PC-3 (cell line): ENCODE measurements at places on chromosomes 4 and X.

DNA sequence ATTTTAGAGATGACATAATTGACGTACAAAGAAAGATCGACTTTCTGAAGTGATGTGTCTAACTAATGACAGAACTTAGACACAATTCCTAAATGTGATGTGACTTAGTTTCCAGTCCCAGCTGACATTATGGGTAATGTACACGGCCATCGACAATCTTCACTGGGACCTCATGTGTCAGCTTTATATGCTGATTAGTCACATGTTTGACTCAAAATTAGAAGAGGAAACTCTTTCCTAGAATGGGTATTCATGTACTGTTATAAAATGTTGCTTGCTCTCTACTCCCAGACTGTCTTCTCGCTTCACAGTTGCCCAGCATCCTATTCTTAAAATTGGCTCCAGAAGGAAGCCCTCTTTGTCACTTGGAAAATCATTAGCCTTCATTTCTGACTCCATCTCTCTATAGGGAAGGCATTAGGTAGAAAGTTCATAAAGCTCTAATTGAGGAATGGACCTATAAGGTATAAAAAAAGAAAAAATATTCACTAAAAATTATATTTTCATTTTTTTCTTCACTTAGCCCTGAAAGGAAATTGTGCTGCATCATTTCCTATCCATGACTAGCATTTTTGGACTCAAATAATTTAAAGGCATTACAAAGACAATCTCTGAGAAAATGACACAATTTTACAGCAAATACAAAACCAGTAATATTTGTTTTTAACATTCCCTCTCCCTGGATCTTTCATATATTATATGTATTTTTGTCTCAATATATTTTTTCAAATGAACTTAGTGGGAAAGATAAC lies 554.6 kb downstream of the INPP4B start:
- DNase-seq = no peak

- DNase-seq = peak; percentile 76
These were observed 36.5 kb downstream of the TXLNG start for GRCh38 chrX:16822723-16823122.

DNA sequence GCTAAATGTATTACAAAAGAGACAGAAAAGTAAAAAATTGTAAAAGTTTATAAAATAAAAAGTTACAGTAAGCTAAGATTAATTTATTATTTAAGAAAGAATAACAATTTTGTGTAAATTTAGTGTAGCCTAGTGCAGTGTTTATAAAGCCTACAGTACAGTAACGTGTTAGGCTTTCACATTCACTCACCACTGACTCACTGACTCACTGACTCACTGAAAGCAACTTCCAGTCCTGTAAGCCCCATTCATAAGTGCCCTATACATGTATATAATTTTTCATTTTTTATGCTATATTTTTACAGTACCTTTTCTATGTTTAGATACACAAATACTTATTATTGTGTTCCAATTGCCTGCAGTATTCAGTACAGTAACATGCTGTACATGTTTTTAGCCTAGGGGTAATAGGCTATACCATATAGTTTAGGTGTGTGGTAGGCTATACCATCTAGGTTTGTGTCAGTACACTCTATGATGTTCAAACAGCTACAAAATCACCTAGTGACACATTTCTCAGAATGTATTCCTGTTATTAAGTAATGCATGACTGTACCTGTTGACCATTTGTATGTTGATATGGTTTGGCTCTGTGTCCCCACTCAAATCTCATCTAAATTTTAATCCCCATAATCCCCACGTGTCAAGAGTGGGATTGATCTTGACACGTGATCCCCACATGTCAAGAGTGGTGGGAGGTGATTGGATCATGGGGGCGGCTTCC lies 57.9 kb downstream of the CFAP299 start:
- peak; percentile 74 for DNase-seq

- DNase-seq = no peak
These were observed 450.6 kb upstream of the RASGEF1B start for GRCh38 chr4:81922313-81922712.

DNA sequence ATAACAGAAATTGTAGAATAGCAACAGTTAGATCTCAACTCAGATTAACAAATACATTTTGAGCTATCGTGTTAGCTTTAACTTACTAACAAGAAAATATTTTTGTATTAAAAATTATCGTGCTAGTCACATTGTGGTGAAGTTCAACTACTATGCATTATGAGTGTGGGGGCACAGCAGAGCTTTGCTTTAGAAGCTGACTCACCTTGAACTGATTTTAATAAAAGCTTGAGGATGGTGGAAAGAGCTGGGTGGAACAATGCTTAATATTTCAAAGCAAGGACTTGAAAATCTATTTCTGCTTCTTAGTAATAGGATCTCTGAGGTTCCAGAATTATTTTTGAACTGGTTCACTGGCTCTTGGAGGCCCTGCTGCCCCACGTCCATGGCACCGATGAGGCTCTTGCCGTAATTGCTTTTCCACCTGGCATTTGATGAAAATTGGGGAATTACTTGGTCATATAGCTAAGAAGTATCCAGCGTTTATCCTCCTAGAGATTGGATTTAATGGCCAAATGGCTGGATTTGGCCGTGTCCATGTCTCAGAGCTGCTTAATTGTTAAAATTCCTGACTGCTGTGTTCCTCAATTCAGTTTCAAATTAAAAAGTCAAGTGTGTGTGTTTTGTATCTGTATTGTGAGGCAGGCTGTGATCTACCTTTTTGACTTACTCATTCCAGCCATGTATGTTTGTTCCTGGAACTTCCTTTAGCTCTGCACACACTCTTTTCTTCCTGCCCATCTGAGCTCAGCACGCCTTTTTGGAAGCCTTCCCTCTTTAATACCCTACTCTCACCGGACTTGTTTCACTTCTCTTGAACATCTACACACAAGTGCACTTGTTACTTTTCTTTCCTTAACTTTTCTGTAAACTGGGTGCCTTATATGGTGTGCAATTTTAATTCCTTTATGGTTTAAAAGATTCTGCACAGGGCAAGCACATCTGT lies 66.6 kb upstream of the LIMCH1 start:
- DNase-seq = peak; percentile 39

GRCh38 chr4:15020502-15021286 lies 18.4 kb downstream of the CPEB2 start:
- no peak for DNase-seq

- DNase-seq = no peak
These were observed 79.2 kb upstream of the NALF2 start for GRCh38 chrX:69424910-69425309.

GRCh38 chrX:153861151-153861550 lies 24.8 kb downstream of the L1CAM start:
- DNase-seq = no peak

DNA sequence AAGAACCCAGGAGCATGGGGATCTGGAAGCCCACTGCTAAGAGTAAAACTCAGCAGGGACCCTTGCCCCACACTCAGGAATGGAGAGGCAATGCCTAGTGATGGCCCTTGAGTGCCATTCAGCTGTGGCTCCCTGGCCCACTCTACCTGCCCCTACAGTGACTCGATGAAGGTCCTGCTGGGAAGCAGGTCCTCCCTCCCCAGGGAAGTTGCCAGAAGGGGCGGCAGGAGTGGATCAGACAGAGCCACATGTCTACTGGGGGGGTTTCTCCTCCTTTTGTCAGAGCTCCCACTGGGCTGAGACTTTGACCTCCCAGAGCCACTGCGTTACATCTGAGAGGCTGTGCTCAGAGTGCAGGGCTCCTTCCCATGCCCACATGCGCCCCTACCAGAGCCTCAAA lies 1.2 kb downstream of the SLC10A3 start:
- DNase-seq = no peak

- no peak for DNase-seq
These were observed 7.3 kb upstream of the SH3BP2 start for GRCh38 chr4:2785613-2786012.

- no peak for DNase-seq
These were observed 44.3 kb downstream of the BMPR1B start for GRCh38 chr4:94802091-94802490.

GRCh38 chr4:32022071-32022470 lies 1301.9 kb downstream of the PCDH7 start:
- peak; percentile 52 for DNase-seq

- no peak for DNase-seq
These were observed 56.4 kb upstream of the HHIP start for GRCh38 chr4:144589512-144589911.

GRCh38 chrX:136780241-136780640 lies 491 bp downstream of the ARHGEF6 start:
- DNase-seq = no peak

GRCh38 chrX:115895678-115896329 lies 274.7 kb upstream of the AGTR2 start:
- no peak for DNase-seq

- DNase-seq = no peak
These were observed 22.4 kb upstream of the STIM2 start for GRCh38 chr4:26837993-26838842.
